ENCODE measurements at places on chromosomes 7 and 10.

GRCh38 chr10:47400251-47400650 lies 16.2 kb upstream of the ZNF488 start:
- DNase-seq, result no peak

DNA sequence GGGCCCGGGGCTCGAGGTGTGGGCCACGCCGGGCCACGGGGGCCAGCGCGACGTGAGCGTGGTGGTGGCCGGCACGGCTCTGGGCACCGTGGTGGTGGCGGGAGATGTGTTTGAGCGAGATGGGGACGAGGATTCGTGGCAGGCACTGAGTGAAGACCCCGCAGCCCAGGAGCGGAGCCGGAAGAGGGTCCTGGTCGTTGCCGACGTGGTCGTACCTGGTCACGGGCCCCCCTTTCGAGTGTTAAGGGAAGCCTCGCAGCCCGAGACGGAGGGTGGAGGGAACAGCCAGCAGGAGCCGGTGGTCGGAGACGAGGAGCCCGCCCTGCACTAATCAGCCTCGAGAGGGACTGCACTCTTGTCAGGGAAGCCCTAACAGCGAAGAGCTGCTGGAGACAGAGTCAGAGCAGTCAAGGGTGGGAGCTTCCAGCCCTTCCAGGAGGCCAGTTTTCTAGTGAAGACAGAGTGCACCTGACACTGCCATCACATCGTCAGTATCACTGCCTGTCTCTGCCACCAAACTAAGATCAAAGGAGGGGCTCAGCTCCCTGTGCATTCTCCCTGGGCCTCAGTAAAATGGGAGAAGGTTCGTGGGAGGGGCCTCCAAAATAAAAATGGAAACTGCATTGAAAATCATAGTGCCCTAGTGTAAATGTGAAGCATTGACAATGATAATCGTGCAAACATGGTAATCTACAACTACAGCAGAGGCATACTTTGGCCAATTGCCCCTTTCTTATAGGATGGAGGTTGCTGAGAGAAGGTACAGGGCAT lies 1.3 kb downstream of the MBLAC1 start:
- DNase-seq, result peak; percentile 15

- DNase-seq, result peak; percentile 66
These were observed 1.1 kb downstream of the DDIT4 start for GRCh38 chr10:72274730-72275350.

DNA sequence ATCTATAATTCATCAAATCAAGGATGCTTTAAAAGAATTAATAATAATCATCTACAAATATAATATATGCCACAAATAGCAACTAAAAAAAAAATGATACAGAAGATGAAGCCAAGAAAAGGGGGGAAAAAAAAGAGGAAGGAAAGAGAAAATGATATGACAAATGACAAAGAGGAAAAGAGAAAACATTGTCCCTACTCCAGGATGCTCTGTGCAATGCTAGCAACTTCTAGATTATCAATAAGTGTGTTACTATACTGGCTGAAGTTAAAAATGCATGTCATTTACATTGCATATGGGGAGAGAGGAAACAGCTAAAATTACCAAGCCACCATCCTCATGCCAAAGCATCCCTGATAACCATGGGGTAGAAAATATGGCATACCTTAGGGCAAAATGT lies 104.2 kb downstream of the SFMBT2 start:
- no peak for DNase-seq

- no peak for DNase-seq
These were observed 758.0 kb upstream of the LRRTM3 start for GRCh38 chr10:66167816-66168215.

GRCh38 chr7:27750316-27750715 lies 10.4 kb downstream of the TAX1BP1 start:
- DNase-seq, result no peak

DNA sequence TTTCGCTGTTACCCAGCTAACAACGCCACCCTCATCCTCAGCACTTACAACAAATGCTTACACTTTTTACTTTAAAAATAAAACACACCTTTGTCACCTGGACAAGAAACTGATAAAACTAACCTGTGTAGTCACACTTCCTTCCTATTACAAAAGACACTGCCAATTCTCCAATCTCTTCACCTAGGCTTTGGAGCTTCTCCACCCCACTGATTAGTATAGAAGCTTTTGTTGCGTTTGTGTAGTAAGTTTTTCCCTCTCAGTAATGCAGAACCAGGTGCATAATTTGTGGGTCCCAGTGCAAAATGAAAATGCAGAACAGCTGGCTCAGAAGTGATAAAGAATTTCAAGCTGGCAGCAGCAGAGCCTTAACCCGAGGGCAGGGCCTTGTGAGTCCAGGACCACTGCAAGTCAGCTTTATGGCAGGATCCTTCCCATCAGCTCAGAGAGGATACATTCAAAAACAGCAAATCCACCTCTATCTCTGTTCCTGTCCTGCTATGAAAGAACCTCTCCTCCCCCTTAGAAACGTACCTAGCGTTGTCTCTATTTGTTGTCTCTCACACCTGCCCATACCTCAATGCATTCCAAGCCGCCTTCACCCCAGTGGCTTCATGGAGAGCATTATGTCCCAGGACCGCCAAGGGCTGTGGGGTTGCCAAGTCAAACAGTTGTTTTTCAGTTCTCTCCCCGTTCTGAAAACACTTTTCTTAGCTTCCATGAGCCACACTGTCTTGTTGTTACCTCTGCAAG lies 40.3 kb upstream of the EGFR start:
- no peak for DNase-seq

DNA sequence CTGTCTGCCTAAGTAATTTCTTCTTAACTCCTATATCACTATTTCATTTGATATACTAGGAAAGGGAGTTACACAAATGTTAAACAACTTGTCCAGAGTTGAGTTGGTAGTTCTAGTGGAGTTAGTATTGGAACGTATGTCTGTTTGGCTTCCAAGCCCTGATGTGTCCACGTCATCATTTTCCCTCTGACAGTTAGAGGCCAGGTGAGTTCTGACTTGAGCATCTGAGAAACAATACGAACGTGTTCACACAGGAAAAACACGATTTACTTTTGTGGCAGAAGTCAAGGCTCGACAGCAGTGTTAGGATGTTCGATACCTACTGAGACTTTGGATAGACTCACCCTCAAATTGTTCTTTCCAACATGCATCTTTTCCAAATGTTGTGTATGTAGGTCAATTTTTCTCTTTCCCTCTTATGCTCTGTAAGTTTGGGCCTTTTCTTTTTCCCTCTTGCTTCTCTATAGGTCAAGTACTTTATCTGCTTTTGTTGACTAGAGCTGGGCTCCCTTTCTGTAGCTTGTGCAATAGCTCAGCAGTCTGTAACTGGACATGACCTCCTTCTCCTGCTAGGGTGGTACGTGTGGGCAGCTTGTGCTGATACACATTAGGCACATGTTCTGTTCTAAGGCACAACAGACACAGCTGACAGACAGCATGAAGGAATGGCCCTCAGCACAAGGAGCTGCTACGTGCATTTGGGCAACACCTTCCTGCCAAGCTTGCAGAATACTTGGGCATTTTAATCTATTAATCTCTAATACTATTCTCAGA lies 222.9 kb downstream of the PTEN start:
- DNase-seq, result no peak

DNA sequence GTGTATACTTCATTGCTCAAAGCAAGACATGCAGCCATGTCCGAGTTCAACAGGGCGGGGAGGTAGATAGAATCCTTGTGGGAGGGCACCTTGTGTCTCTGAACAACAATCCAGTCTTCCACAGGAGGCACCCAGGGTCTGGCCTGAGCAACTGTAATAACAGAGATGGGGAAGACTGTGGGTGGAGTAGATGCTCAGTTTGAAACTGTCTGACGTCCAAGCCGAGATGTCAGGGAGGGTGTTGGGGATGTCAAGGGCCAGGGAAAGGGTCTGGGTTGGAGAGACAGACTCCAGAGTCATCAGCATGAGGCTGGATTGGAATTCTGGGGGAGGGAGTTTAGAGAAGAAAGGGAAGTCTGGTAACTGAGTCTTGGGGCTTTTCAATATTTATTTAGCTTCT lies 88.0 kb downstream of the FANK1 start:
- DNase-seq, result no peak

DNA sequence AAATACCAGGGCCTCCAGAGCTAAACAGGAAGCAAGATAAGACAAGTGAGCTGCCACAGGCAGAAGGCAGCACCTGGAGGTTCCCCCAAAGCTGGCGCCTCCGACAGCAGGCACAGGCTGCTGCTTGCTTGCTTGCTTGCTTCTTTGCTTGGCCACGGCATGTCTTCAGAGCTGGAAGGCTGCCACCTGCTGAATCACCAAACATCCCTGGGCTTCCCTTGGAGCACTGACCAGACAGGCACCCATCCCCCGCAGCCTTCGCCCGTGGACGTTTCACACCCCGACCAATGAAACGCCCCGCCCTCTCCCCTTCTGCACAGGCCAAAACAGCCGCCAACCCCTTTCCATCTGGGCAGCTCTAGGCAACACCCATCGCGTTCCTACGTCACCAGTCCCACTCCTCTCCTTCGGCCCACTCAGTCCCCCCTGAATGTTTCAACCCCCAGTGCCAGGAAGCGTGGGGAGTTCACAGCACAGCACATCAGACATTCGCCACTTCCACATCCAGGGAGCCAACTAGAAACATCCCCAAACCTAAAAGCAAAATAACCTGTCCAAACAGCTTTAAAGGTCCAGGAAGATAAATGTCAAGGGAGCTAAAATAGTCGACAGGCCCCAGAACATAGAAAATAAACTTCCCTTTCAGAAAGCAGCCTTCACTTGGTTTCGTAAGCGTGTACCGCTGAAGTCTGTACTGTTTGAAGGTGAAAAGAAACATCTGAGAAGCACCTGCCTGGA lies 1.6 kb downstream of the SGMS1 start:
- DNase-seq, result peak; percentile 93

DNA sequence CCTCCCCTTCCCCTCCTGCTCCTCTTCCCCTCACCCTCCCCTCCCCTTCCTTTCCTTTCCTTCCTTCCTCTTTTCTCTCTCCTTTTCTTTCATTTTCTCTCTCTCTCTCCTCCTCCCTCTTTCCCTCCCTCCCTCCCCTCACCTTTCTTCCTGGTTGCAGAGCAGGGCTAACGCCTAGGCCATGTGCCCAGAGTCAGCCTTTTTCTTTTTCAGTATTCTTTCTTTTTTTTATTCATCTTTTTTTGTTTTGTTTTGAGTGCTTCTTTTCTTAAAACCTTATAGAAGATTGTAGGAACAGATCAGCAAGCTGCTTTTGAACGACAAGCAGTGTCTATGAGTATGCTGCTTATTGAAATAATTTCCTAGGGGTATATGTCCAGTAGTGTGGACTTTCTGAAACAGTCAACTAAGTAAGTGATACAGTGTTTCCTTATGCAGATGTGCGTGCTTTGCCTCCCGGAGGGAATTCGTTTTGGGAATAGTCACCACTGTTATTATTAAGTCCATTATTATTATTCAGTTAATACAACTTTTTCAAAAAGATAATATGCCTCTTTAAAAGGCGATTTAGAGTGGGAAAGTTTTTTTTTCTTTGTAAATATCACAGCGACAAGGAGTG lies 219.2 kb downstream of the CAMK1D start:
- DNase-seq, result no peak

GRCh38 chr10:42970451-42971250 lies 106.2 kb upstream of the RET start:
- DNase-seq, result no peak

DNA sequence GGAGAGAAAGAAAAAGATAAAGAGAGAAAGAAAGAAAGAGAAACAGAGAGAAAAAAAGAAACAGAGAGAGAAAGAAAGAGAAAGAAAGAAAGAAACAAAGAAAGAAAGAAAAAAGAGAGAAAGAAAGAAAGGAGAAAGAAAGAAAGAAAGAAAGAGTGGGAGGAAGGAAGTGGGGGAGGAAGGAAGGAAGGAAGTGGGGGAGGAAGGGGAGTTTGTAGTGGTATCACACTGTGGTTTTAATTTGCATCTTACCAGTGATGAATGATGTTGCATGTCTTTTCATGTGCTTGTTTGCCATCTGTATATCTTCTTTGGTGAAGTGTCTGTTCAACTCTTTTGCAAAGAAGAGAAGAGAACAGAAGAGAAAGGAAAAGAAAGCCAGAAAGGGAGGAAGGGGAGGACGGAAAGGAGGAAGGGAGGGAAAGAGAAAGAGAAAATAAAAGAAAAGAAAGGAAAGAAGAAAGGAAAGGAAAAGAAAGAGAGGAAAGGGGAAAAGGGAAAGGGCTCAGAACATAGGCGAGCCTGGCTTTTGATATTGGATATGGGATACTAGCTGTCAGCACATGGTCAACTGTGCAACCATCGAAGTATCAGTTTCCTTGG lies 79.2 kb upstream of the FRMD4A start:
- no peak for DNase-seq

DNA sequence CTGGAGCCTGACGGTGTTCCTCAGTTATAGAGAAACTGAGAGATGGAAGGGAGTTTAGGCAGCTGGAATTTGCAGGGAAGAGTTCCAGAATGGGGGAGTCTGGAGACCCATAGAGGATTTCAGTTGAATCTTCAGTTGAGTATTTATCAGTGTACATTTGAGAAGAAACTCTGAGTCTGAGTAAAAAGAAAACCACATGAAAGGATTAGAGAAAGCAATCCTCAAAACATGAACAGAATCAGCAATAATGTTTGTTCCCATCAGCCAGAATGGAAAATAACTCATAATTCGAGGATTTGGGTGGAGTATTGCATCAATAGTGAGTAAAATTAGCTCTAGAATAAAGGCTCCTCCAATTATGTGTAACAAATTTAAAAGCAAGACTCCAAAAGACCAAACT lies 130.0 kb upstream of the AHR start:
- no peak for DNase-seq

GRCh38 chr7:114953724-114954123 lies 31.8 kb downstream of the MDFIC start:
- no peak for DNase-seq

DNA sequence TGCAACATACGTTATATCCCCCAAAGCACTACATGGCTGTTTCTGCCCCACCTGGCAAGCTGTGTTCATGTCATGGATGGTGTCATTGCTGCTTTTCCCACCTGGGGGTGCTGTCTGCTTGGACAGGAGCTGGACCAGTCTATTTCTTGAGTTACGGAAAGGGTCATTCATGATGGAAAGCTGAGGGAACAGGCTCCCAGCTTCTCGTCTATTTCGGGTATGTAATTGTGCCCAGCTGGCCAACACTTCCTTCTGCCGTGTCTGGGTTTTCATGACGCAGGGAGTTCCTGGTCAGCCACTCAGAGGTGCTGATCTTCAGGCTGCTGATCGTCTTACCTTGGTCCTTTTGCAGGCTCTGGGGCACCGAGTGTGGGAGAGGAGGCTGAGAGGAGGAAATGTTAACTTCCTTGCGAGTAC lies 8.6 kb downstream of the BTBD16 start:
- peak; percentile 38 for DNase-seq

- no peak for DNase-seq
These were observed 35.6 kb upstream of the CHCHD3 start for GRCh38 chr7:133117452-133117851.

Measured in K562 (cell line).